ENCODE measurements at places on chromosomes 12 and 14.
A peak's percentile ranks its signal among the peaks of the same experiment; 100 is the strongest.

GRCh38 chr14:54650331-54650958 is 83.5 kb downstream of the SAMD4A start:
- DNase-seq = no peak

DNA sequence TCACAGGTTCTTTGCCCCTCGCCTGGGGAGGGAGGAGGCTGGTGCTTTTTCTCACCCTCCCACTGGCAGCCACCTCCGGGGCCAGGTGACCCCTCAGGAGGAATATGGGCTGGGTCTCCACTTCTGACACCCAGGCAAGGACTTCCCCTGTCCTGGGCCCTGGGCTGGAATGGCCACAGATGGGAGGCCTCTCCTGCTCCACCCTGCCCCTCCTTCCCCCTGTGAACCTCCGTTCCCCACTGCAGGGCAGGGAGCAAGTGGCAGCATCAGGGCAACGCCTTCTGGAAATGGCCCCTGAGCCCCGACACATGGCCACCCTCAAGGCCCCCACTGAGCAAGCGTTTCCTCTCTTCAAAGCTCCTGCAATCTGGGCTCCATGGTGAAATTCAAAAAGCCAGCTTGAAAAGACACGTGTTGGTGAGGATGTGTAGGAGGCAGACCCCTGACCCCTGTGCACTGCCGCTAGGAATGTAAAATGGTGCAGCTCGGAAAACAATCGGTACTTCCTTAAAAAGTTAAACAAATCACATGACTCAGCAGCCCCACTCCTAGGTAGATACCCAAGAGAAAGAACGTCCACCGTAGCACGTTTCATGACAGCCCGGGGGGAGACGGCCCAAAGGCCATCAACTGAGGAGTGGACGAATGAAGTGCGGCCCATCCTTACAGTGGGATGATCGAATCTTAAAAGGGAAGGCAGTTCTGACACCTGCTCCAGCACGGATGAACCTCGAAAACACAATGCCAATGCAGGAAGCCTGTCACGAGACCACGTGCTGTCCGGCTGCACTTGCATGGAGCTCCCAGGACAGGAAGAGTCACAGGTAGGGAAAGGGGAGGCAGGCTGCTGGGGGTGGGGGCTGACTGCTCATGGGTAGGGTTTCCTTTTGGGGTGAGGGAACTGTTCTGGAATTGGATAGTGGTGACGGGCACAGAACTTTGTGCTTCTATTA is 11.5 kb downstream of the XRCC3 start:
- no peak for DNase-seq

DNA sequence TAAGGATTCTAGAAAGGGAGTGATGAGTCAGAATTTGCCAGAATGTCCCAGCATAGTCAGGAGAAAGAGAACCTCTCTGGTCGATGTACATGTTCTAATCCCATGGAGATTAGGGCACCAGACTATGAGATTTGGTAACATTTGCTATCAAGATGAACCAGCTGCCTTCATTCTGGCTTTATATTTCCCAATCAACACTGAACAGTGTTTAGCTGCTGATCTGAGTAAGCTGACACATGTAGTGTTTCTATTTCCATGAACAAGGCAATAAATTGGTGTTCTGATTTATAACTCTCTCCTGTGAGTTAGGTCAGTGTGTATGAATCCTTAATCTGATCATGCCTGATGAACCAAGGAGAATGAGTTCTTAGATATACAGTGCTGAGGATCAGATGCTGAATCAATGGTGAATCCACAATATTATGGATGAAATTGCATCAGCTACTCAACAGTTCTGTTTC is 158.0 kb upstream of the AMIGO2 start:
- DNase-seq = no peak

- DNase-seq = no peak
Observed at GRCh38 chr14:75886636-75887348, 95.0 kb downstream of the TGFB3 start.

GRCh38 chr14:90575336-90575735 is 178.5 kb downstream of the CALM1 start:
- no peak for DNase-seq

DNA sequence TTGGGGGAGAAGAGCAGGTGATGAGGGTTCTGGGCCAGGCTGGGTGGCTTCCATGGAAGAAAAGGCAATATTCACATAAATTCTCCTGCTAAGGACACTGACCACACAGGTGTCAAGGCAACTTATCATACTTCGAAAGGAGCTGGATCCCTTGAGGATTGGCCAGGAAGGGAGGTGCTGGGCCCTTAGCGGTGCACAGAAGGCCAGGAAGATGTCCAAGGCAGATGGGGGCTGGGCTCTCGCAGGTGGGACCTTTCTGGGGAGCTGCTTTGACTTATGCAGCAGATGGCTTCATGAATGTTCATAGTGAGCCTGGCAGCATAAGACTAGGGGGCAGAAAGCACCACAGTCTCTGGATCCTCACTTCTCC is 3.9 kb downstream of the CD63 start:
- no peak for DNase-seq

- DNase-seq = peak; percentile 30
Observed at GRCh38 chr12:108234158-108234557, 105.0 kb downstream of the CMKLR1 start.

DNA sequence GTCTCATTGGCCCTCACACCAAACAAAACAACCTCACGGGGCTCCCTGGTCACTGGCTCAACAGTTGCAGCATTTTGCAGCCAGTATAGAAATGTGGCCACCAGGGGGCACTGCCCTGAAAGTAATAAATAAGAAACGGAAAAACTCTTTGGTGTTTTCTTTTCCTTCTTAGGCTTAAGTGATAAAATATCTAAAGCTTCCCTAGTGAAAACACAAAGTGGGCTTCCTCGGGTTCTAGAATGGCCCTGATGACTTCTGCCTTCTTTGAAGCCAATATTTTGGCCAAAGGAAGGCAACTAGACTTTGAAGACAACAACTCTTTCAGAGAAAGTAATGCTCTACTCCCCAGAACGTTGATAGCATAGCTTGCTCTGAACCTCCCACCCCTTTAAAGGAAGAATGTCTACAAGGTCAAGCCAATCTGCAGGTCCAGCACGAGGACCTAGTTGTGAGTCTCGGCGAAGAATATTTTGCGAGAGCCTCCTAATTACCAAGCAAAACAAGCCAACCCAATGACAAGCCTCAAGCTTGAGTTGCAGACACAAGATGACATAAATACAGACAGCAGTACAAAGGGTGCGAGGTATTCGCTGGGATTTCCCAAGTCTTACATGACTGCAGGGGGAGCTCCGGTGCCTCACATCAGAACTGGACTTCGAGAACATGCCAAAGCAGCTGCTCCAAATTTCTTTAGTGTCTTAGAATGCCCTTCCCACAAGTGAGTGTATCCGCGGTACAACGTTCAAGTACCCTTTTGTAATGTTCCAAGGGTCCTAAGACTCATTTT is 2.6 kb downstream of the ITPK1 start:
- peak; percentile 79 for DNase-seq

- peak; percentile 86 for DNase-seq
Observed at GRCh38 chr12:47813511-47814196, 6.0 kb downstream of the HDAC7 start.

DNA sequence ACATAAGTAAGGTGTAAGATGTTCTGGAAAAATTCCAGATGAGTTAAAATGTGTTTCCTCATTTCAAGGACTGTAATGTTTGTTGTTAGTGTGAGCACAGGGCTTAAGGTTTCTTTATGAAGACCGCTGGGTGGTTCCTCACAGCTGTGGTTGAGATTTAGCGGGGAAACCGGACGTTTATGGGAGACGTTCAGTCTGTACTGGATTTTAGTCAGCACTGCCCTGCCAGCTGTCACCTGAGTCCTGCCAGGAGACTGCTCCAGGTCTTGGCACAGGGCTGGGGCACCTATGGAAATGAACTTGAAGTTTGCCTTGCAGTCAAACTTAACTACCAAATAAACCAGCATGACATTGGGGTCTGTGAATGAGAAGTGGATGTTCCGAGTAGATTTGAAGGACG is 555.2 kb downstream of the DIO2 start:
- no peak for DNase-seq

DNA sequence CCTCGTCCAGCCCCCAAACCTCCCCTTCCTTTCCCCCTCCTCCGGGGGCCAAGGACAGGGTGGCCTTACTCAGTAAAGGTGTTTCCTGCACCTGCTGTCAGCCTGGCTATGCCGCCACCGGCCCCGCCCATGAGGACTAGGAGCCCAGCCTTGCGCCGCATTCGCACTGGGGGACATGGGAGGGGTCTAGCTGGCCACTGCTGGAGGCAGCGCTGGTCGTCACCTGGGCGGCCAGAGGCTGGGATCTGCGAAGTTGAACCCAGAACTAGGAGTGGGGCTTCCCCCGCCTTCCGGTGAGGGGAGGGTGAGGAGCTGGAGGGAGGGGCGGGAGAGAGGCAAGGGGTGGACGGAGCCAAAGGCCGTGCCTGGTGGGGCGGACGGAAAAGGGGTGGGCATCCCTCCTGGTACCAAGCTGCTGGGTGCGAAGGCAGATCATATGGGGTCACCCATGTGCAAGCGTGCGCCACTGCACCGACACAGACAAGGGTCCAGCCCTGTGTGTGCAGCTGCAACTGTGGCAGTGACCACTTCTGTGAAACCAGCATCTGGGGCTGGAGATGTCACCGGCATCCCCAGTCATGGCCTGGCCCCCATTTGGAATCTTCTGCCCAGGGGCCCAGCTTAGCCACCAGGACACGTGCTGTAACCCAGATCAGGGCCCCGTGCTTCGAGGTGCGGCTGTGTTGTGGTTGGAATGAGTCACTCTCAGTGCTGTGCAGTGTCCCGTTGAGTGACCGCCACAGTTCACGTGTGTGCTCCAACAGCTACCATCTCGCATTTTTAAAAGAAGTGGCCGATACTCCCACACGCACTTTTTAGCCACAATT is 8.5 kb downstream of the AMN start:
- no peak for DNase-seq

- no peak for DNase-seq
Observed at GRCh38 chr12:116165036-116165425, 112.5 kb downstream of the MED13L start.

DNA sequence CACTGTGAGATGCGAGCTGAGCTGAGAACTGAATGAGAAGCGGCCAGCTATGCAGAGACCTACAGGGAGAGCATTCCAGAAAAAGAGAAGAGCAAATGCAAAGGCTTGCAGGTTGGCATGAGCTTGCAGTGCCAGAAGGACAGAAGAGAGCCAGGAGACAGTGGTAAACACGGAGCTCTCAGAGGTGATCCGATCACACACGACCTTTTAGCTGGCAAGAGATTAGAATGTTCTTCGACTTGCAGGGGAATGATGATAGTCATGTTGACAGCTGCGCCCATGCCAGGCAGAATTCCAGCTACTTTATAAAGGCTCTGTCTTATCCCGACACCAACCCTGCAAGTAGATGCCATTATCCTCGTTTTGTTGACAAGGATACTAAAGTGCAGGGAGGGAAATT is 256.8 kb downstream of the VRK1 start:
- DNase-seq = no peak

GRCh38 chr14:51612449-51612848 is 39.3 kb upstream of the FRMD6 start:
- no peak for DNase-seq
